NCI-H187 treated with DMSO at 0.1 percent for 48 hours (cell line): ENCODE measurements at places on chromosomes 2 and 18.

GRCh38 chr18:8730080-8730827 is 24.9 kb downstream of the MTCL1 start:
- DNase-seq: no peak

DNA sequence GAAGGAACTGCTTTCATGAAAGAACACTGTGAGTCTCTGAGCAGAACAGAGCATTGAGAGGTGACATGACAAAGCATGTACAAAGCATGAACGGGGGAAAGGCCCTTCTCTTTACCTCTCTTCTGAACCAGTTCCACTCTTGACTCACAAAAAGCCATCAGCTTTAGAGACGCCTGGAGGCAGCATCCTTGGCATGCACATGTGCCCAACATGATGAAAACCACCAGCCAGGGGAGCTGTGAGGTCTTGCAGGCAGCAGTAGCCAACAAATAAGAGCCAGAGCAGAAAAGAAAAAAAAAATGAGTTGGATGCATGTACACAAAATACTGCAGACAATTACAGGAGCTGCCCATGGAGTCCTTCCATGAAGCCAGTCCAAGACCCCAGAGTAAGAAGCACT is 95.5 kb upstream of the AGAP1 start:
- DNase-seq: no peak

GRCh38 chr2:30679426-30680088 is 127.7 kb downstream of the CAPN13 start:
- DNase-seq: no peak

GRCh38 chr2:150109912-150110311 is 377.6 kb downstream of the RND3 start:
- DNase-seq: no peak
